SJCRH30 (cell line): ENCODE measurements at places on chromosomes 5 and 9. TPM values are rescaled to one million over a fixed set of nuclear protein-coding genes. Genes with fewer than 3 reads are reported as not detected.

Gene KDM4C
- 11.5 and 17.0 TPM in 2 replicates for total RNA-seq

Gene POC5
- total RNA-seq, result 17.9 and 23.3 TPM in 2 replicates

Gene LCN15
- total RNA-seq, result not detected in 2 replicates

Gene ZNF618
- total RNA-seq, result 16.1 and 19.3 TPM in 2 replicates

Gene PRUNE2
- total RNA-seq, result 24.5 and 25.0 TPM in 2 replicates

Gene RGS7BP
- not detected in 2 replicates for total RNA-seq

Gene TMEM174
- not detected in 2 replicates for total RNA-seq

Gene SPINK13
- not detected in 2 replicates for total RNA-seq

Gene SPATA6L
- total RNA-seq, result 0.28 TPM in 1 of 2 replicates, not detected in the other

Gene PPP3R2
- total RNA-seq, result not detected in 2 replicates

DNA sequence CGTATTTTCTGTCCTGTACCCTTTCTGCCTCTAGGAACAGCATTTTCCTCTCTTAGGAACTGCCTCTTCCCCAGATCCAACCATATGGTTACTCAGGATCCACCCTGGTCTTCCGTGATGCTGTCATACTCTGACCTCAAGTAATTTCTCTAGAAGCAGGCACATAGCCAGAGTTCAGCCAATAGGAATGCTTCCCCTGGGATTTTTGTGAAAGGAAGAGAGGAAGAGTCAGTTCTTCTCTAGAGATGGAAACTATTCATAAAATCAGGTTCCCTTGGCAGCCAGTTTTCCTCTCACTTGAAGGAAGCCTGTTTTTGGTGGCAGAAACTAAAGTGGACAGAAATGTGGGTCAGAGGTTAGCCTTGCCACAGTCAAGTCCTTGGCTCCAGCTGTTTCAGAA, 400.1 kb upstream of the PCSK5 start:
- no peak for DNase-seq

GRCh38 chr5:150612905-150613670, 27.4 kb upstream of the SYNPO start:
- DNase-seq, result no peak

GRCh38 chr9:110180511-110181434, 27.2 kb downstream of the C9orf152 start:
- DNase-seq, result no peak

- no peak for DNase-seq
These were observed 89.4 kb downstream of the SLC44A1 start for GRCh38 chr9:105333811-105334210.

- DNase-seq, result no peak
These were observed 158.6 kb downstream of the DNAH5 start for GRCh38 chr5:13785781-13786415.

- no peak for DNase-seq
These were observed 833 bp upstream of the MROH2B start for GRCh38 chr5:41071975-41072374.

- DNase-seq, result peak; percentile 70
These were observed 185.5 kb downstream of the RGS3 start for GRCh38 chr9:113649054-113649453.

DNA sequence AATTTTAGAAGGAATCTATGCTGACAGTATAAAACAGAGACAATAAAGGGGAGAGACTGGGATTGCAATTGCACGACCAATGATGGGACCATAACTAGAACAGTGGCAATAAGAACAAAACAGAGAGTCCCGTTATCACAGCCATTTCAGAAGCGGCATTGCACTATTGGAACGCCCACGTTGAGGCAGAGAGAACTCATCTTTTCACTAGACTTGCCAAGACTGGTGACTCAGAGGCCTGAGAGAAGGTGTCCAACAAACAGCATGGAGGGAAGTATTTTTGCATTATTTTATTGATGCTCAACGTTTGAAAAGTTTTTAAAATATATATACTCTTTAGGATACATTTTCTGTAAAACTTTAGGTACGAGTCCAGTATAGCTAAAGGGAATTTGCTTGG, 737.7 kb downstream of the TLE1 start:
- DNase-seq, result no peak

- DNase-seq, result no peak
These were observed 249.2 kb upstream of the IRX2 start for GRCh38 chr5:3000631-3001030.

GRCh38 chr5:20649966-20650365, 662.0 kb upstream of the CDH18 start:
- DNase-seq, result no peak

DNA sequence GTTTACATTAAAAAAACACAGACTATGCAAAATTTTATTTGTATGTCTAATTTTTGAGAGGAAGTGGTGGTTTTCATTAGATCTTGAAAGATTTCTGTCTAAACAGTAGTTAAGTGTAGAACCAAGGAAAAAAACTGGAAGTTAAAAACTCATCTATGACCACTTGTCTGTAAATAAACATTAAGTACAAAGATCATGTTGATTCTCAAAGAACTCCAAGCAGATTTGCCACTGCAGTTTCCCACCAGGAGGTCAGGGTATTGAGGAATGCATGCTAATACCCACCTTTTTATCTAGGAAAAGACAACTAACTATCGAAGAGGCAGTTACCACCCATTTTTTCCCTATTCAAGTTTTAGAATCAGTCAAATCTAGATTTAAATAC, 1.9 kb downstream of the STOM start:
- no peak for DNase-seq

DNA sequence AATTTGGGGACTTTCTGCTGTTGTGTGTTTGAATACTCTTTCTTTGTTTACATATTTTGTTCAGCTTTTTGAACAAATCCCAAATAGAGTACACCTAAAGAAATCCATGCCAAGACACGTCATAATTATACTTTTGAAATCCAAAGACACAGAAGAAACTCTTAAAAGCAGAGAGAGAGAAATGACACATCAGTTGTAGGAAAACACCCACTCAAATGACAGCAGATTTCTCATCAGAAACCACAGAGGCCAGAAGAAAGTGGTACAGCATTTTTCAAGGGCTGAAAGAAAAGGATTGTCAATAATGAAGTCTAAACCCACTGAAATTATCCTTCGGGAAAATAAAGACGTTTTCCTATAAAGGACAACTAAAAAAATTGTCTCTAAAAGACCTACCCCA, 378.6 kb downstream of the GADD45G start:
- DNase-seq, result no peak

DNA sequence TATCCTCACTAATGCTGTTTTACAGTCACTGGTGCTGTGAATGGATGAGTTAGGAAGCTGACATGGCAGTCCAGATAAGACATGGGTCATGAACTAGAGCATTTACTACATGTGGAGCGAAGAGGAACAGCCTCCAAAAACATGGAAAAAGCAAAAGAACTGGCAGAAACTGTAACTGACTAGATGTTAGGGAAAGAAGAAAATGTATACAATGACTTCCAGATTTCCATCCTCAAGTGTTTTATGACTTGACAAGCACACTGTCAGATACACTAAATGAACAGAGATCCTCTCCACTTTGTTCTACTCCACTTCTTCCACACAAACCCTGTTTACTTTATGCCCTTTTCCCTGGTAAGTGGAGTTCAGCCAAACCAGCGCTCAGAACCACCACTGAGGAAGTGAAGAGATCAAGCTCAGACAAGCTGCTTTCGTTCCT, 11.5 kb downstream of the HMGCS1 start:
- no peak for DNase-seq

DNA sequence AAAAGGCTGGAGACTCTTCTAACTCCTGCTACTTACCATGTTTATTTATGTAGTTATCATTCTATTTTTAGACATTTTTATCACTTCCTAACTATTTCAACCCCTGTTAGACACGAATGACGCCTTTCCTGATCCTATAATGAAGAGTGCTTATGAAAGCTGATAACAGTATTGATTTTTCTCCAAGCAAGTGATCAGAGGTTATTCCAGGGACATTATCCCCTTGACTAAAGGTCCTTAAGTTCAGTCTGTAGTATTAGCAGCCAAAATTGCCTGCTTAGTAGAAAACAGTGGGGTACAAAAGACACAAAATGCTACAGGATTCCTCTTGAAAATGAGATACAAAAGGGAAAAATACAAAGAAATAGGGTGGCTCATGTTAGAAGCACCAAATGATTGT, 235.6 kb downstream of the DNAH5 start:
- DNase-seq, result no peak
